ENCODE measurements at places on chromosomes 2 and 18.

- DNase-seq, result no peak
Measured at GRCh38 chr2:240467149-240467642, 31.7 kb downstream of the GPC1 start.

DNA sequence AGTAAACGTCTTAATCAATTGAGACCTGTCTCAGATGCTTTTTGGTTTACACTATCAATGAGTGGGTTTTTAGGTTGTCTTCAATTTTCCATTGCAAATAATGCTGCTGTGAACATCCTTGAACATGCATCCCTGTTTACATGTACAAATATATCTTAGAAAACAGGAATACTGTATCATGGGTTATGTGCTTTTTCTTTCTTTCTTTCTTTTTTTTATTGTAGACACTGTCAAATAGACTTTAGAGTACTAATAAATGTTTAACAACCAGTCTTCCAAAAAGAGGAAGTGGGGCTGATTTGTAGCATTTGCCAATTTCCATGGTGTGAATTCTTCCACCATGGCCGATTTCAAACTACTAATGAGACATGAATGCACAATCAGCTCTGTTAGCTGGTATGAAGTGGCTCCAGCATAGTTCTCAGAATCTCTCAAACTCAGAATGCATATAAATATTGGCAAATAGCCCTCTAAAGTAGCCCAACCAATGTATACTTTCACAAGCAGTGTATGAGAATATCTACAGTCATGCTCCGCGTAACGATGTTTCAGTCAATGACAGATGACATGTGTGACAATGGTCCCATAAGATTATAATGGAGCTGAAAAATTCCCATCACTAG lies 50.3 kb upstream of the B3GNT2 start:
- no peak for DNase-seq

- DNase-seq, result no peak
Measured at GRCh38 chr18:25422230-25422629, 70.3 kb upstream of the ZNF521 start.

DNA sequence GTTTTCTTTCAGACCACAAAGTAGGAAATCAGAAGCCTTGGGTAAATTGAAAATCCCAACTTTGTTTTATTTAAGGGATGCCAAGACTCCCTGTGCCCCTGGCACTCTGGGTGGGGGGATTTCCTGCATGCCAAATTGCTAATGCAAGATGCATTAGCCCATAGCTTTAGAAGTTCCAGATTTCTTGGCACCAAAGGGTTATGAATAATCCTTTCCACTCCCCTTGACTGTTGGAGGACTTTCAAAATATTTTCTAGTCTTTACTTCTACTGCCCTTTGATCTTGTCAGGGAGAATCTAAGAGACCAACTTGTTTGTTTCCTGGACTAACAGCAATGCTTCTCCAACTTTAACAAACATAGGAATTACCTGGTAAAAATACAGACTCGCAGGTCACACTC lies 81.8 kb upstream of the TGIF1 start:
- no peak for DNase-seq

DNA sequence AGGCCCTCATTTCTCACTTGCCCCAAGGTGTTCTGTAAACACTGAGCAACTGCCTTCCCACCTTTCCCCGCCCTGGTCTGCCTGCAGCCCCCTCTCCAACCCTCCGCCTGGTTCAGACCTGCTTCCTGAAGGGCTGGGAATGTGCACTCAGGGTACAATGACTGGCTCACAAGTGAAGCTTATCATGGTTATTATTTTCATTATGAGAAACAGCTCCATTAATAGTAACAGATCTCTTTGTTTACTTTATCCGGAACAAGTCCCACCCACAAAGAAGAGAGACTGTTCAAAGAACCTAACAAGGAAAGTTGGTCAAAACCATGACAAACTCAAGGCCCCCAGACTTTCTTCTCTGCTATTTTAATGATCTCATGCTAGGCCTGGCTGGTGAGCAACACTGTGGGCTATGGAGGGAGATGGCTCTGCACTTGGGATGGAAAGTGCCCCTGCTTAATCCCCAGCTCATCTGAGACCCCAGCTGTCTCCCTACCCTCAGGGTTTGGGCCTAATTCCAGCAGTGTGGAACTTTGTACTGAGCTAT lies 36.7 kb downstream of the ARHGAP25 start:
- no peak for DNase-seq

DNA sequence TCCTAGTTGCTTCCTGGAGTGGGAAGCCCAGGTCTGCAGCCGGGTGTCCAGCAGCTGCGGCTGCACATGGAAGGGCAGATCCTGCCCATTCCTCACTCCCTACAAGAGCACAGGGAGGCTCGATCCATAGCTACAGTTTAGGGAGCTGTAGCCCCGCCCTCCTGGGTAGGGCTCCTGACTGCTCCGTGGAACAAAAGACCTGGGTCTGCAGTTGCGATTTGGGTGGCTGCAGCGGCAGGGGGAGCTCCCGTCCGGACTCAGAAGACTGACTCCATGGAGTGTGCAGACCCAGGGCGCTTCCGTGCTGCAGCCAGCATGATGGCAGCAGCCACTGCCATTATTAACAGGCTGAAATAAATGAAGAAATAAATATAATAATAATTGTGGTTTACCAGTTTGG lies 157.3 kb downstream of the CTNNA2 start:
- no peak for DNase-seq

GRCh38 chr2:20444101-20444992 lies 2.5 kb upstream of the RHOB start:
- no peak for DNase-seq

DNA sequence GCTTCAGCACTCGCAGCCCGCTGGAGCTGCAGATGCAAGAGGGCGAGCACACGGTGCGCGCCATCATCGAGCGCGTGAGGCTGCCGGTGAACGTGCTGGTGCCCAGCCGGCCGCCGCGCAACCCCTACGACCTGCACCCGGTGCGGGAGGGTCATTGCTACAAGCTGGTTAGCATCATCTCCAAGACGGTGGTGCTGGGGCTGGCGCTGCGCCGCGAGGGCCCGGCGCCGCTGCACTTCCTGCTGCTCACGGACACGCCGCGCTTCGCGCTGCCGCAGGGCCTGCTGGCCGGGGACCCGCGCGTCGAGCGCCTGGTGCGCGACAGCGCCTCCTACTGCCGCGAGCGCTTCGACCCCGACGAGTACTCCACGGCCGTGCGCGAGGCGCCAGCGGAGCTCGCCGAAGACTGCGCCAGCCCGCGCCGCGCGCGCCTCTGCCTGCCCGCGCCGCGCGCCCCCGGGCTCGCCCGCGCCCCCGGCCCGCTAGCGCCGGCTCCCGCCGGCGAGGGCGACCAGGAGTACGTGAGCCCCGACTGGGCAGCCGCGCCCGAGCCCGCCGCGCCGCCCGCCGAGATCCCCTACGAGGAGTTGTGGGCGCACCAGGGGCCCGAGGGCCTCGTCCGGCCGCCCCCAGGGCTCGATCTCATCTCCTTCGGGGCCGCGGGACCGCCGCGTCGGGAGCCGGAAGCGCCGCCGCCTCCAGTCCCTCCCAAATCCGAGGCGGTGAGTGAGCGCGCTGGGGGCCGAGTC lies 11.8 kb downstream of the GAREM2 start:
- DNase-seq, result no peak

GRCh38 chr2:232369126-232369951 lies 9.2 kb upstream of the ALPP start:
- peak; percentile 5 for DNase-seq

- DNase-seq, result peak; percentile 45
Measured at GRCh38 chr2:62415019-62415431, 91.0 kb downstream of the TMEM17 start.

DNA sequence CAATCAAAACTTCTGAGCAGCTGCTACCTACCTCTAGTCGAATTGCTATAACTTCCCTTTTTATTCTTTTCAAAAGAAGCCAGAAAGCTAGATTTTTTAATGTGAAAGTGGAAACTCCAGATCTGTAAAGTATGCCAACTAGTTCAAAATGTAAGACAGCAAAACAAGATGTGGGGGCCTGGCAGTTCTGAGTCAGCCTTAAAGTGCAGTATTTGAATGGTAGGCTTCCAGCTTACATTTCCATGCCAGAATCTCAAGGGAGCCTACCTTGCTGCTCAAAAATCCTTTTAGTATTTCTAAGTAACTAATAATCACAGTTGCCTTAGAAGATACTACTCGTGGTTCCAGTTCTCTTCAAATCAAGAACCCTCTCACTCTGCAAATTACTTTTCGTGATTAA lies 1288.7 kb downstream of the LRP1B start:
- peak; percentile 40 for DNase-seq

- DNase-seq, result no peak
Measured at GRCh38 chr2:185757356-185757755, 18.8 kb downstream of the FSIP2 start.

- no peak for DNase-seq
Measured at GRCh38 chr18:8045160-8045883, 478.2 kb downstream of the PTPRM start.

DNA sequence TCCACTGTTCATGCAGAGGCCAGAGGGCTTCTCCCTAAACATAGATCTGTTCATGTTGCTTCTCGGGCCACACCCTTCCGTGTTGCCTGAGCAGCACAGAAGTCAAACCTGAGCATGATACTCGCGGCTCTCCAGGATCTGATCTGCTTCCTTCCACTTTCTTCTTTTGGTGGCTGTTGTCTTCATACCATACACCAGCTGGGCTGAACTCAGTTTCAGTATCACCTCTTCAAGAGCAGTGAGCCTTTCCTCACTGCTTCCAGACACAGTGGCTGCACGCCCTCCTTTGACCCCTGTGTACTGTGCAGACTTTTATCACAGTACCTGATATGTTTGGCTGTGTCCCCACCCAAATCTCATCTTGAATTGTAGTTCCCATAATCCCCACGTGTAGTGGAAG lies 348.9 kb downstream of the NBAS start:
- no peak for DNase-seq

DNA sequence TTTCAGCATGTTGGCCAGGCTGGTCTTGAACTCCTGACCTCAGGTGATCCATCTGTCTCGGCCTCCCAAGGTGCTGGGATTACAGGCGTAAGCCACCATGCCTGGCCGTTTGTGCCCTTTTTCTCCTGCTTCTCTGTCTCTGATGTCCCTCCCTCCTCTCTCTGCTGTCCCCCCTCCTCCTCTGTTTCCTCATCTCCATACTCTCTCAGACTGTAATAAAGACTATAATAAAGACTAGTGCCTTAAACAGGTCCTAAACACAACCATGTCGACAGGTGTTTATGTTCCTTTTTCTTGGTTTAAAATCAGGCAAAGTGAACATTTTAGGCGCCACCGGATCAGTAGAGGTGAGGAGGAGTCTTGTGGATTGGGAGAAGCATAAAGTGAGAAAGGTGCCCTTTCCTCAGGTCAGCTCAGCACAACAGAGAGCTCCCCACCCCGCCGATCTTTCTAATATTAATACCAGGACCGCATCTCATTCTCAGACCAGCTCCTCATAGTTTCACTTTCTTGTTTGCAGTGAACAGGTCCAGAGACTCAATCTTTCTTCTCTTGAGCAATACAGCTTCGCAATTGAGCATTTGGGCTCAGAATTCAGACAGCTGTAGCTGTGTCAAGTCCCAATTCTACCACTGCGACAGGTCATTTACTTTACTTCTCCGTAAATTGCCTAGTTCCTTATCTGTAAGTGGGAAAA lies 23.7 kb downstream of the TIMM21 start:
- DNase-seq, result no peak

GRCh38 chr2:9800975-9801726 lies 42.1 kb upstream of the TAF1B start:
- DNase-seq, result no peak

DNA sequence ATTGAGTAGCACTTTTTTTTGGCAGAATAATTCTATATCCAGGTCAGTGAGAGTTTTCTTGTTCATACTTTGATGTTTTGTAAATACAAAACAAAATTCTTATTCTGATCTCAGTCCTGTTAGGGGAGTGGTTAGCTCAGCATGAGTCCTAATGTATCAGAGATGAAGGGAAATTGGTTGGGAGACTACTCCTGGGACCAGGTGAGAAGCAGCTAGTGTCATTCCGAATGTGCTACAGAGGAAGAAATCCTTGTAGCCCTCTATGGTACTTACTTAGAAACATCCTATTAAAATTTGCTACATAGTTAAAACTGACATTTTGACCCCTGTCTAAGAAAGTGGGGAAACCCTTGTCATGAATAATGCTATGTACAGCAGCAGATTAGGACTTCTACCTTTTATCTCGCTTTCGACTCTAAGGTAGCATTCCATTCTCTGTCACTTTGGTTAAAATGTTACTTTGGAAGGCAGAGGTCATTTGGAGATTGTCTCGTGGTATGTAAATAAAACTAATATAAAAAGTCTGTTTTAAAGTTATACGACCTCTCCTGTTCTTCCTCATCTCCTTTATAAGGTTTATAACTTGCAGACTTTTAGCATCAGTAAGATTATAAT lies 65.8 kb downstream of the PARD3B start:
- DNase-seq, result no peak

- DNase-seq, result no peak
Measured at GRCh38 chr2:27501042-27501441, 4.4 kb downstream of the GCKR start.

DNA sequence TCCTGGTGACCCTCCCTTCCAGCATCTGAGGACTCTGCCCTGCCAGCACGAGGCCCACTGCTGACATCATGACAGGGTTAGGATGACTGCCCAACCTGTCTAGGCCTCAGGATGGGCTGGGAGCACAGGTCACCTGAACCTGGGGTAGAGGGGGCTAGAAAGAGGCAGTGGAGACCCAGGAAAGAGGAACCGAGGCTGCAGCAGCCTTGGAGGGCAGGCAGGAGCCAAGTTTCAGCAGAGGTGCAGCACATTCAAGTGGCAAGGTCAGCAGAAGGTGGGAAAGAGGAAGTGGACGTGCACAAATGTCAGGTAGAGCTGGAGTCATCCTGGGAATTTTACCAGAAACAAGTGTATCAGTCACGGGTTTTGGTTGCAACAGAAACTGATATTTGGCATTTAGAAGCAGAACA lies 13.6 kb upstream of the RAB10 start:
- DNase-seq, result no peak

- no peak for DNase-seq
Measured at GRCh38 chr2:15965564-15966019, 25.2 kb downstream of the MYCN start.

DNA sequence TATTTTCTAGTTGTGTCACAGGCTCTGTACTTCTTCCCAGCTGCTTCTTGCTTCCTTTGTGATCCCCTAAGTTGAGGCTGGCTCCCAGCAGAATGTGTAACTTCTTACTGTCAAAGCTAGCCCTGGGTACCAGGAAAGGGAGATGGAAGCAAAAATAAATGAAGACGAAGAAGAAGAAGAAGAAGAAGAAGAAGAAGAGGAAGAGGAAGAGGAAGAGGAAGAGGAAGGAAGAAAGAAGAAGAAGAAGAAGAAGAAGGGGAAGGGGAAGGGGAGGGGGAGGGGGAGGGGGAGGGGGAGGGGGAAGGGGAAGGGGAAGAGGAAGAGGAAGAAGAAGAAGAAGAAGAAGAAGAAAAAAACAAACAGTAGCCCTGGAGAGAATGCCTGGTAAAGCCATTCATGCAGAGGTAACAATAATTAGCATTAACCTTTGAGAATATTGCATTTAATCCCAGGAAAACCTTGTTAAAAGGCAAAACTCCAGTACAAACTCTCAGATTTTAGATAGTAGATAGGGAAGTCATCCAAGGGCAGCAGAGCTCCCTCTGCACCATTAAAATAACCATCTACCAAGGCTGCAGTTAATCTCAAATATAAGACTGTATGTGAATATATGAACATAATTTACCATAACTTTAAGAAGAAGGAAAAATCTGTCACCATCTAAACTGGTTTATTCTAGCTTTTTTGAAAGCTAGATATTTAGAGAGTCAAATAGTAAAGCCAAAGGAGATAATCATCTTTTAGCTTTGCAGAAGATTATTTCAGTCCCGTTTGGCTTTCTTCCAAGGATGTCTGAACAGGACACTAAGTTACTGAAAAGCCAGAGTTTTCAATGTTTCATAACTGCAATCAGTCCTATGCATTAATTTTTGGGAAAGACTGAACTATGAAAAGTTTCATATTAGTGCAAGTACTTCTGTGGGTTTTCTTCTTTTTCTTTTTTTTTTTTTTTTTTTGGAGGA lies 44.3 kb upstream of the FBXO11 start:
- no peak for DNase-seq
